ENCODE measurements at places on chromosomes 12 and 14. TPM values are rescaled to one million over a fixed set of nuclear protein-coding genes. Genes with fewer than 3 reads are reported as not detected.

DNA sequence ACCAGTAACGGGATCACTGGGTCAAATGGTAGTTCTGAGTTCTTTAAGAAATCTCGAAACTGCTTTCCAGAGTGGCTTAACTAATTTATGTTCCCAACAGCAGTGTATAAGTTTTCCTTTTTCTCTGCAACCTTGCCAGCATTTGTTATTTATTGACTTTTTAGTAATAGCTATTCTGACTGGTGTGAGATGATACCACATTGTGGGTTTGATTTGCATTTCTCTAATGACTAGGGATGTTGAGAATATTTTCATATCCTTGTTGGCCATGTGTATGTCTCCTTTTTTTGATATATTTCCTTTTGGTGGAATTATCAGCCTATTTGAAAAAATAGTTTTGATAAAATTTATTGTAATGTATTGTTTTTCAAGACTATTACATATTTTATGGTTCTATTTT, 701.2 kb upstream of the FBXO33 start:
- DNase-seq: no peak

- DNase-seq: no peak
Measured at GRCh38 chr12:83827193-83827592, 1085.4 kb downstream of the SLC6A15 start.

The PRB2 gene
- 0.10 TPM for total RNA-seq

- no peak for DNase-seq
Measured at GRCh38 chr12:119134284-119135072, 44.3 kb upstream of the HSPB8 start.

The C12orf56 gene
- total RNA-seq: 0.20 TPM

- DNase-seq: no peak
Measured at GRCh38 chr12:4810219-4810671, 90.0 kb downstream of the GALNT8 start.

GRCh38 chr14:96629558-96630222, 127.5 kb downstream of the PAPOLA start:
- no peak for DNase-seq

DNA sequence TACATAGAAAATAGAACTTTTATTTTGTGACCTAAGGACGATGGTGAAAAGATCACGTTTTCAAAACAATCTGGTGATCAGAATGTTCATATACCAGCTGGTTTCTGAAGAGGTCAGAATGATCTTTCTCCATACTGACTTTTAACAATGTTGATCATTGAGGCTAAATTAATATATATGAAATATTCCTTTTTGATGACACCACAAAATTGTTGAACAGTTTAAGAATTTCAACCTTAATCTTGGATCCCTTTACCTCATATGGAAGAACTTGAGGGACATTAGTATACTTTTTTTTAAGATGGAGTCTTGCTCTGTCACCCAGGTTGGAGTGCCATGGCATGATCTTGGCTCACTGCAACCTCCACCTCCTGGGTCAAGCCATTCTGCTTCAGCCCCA, 2.8 kb upstream of the REP15 start:
- no peak for DNase-seq

GRCh38 chr12:68636268-68636667, 25.6 kb downstream of the RAP1B start:
- peak; percentile 32 for DNase-seq

DNA sequence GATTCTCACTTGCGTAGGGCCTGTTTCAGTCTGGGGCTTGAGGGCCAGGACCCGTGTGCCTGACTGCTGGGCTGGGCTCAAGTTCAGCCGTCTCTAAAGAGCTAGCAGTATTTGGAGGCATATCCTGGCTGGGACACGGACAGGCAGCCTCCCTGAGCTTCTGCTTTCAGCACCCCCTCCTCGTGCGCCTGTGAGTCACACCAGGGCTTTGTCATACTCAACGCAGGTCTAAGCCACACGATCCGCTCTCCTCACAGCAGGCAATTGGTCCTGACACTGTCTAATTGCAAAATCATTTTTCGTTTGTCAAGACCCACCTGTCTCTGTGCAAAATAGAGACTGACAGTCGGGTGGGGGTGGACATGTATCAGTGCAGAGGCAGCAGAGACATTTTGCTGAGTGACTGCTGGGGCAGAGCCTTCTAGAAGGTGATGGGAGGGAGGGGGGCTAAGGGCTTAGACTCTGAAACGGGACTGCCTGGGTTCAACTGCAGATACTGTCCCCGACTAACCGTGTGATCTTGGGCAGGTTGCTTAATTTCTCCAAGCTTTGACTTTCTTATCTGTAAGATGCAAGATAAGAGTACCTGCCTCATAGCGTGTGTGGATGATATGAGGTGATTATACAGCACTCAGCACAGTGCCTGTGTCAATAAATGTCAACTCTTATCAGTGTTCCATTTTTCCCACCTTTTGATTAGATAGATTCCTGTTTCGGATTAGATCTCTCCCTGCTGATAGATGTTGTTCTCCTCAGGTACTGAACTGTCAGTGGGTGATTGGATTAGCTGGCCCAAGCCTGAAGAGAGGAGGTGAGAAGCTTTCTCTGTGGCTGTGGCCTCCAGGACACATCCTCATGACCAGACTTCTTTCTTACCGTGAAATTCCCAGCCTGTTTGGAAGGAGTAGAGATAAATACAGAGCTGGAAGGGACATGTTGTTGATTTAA, 53.1 kb downstream of the KCNA1 start:
- DNase-seq: peak; percentile 70

- no peak for DNase-seq
Measured at GRCh38 chr14:72638021-72638420, 255.9 kb downstream of the DPF3 start.
